Naive thymus-derived CD4-positive, alpha-beta T cell (primary cell): ENCODE measurements at places on chromosomes 1 and 21.

GRCh38 chr1:211735208-211736170, 60.1 kb upstream of the NEK2 start:
- no peak for DNase-seq

- no peak for DNase-seq
These were observed 178.9 kb downstream of the HS2ST1 start for GRCh38 chr1:87093286-87093685.

DNA sequence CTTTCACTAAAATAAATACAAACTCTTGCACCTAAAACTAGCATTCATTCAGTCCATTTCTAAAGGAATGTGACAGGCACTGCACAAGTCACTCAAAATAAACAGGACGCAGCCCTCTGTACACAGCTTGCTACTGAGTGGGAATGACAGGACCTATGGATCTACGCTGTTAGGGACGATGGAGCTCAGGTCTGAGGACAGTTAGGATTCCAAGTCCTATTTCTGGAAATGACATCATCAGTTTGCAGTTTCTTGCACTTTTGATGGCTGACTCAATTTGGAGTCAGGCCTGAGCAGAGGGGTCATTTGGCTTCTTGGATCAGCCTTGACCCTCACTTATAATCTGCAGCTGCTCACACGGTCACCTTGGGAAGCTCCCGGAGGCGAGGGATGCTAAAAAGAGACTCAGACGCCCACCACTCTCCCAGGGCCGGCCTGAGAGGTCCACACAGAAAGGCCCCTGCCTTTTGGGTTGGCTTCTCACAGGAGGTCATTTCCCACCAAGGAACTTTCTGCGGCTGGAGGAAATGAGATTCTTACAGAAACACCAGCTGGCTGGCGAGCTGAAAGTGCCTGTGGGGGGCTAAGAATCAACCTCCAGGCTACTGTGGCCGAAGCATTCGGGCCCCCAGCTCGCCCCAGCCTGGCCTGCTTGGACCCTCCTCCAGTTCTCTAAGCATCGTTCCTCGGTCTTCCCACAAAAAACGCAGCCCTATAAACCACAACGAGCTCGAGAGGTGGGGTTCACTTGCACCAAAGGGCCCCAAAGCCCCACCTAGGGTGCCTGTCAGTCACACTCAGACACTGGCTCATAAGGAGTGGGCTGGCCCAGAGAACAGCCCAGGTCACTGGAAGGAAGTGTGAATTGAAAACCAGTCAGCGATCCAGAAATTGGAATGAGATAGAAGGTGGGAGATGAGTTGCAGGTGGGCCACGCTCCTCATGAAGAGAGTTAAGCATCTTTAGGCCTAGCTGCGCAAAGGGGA, 8.9 kb upstream of the PDE9A start:
- DNase-seq: no peak

- no peak for DNase-seq
These were observed 211.1 kb downstream of the ROR1 start for GRCh38 chr1:63984930-63985290.
